Activated CD4-positive, alpha-beta T cell treated with anti-CD3 and anti-CD28 coated beads for 36 hours (primary cell): ENCODE measurements at places on chromosomes 11 and 22.

GRCh38 chr11:73939096-73939495 lies 11.7 kb upstream of the DNAJB13 start:
- DNase-seq = no peak

- no peak for DNase-seq
Observed at GRCh38 chr11:35427071-35427470, 7.7 kb upstream of the SLC1A2 start.

- DNase-seq = peak; percentile 63
Observed at GRCh38 chr11:43920598-43921419, 21.6 kb upstream of the C11orf96 start.

GRCh38 chr22:21961886-21962654 lies 9.4 kb upstream of the PPM1F start:
- no peak for DNase-seq

- no peak for DNase-seq
Observed at GRCh38 chr22:19612866-19613572, 88.8 kb upstream of the CLDN5 start.

- DNase-seq = no peak
Observed at GRCh38 chr11:36312611-36313472, 16.8 kb downstream of the PRR5L start.

GRCh38 chr11:104803776-104804175 lies 94.5 kb downstream of the CASP12 start:
- DNase-seq = no peak

GRCh38 chr11:133790995-133791394 lies 54.3 kb downstream of the SPATA19 start:
- no peak for DNase-seq

DNA sequence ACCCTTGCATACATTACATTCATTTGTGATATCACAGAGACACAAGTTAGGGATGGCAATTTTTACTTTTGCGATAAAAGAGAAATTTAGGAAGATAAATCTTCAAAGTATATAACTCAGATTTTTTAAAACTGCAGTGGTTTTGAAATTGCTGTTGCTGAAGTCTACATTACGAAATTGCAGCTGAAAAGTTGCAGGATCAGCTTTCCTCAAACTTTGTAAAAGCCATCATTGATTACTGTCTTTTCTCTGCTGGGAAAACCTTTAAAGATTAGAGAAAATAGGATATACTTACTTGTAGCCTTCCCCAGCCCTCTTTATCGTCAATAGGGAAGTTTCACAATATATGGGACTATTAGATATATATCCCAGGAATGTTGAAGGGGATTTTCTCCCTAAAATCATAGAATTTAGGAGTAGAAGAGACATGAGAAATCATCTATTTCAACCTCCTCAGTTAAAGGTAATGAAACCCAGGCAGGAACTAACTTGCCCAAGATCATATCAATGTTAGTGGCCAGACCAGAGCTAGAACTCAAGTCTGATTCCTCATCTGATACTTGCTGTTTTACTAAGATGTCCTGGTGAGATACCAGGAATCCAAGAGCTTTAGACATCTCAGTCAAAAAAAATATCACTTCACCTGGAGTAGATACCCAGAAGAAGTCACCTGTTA lies 10.4 kb upstream of the AGBL2 start:
- no peak for DNase-seq

DNA sequence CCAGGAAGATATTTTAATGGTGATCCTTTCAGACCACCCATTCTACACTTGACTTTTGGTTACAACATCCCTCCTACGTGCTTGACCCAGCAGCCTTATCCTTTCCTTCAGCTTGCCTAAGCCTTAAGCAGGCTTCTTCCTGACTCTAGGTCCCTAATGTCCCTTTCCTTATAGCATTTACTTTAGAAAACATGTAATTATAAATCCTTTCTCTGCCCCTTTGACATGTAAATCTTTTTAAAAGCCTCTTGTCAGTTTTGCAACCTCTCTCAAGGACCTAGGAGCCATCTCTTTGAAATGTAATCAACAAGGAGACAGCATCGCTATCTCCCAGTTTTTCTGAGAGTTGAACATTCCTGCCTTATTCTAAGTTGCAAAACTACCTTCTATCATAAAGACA lies 1255.2 kb downstream of the LRRC4C start:
- DNase-seq = no peak

DNA sequence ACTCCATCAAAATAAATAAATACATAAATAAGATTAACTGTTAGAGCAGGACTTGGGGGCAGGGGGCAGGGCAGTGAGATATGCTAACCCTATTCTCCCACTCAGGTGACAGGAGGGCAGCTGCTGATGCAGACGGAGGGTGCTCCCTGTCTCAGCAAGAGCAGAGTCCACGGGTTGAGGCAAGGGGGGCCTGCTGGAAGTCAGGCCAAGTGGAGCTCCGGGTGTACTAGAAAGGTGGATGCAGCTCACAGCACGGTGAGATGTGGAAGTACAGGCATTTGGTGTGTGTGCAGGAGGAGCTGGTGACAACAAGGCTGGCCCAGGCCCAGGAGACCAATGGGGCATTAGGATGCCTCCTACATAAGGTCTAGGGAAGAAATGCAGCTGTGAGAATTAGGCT lies 467.3 kb upstream of the B3GAT1 start:
- no peak for DNase-seq

DNA sequence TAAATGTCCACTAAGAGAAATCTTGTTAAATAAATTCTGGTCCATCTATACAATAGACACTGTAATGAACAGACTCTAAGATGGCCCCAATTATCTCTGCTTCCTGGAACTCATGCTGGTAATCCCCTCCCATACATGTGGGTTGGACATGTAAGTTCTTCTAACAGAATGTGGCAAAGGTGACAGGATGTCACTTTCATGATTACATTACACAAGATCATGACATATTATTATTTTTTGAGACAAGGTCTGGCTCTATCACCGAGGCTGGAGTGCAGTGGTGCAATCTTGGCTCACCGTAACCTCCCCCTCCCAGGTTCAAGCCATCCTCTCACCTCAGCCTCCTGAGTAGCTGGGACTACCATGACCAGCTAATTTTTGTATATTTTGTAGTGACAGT lies 14.6 kb upstream of the NDUFC2 start:
- DNase-seq = peak; percentile 32

DNA sequence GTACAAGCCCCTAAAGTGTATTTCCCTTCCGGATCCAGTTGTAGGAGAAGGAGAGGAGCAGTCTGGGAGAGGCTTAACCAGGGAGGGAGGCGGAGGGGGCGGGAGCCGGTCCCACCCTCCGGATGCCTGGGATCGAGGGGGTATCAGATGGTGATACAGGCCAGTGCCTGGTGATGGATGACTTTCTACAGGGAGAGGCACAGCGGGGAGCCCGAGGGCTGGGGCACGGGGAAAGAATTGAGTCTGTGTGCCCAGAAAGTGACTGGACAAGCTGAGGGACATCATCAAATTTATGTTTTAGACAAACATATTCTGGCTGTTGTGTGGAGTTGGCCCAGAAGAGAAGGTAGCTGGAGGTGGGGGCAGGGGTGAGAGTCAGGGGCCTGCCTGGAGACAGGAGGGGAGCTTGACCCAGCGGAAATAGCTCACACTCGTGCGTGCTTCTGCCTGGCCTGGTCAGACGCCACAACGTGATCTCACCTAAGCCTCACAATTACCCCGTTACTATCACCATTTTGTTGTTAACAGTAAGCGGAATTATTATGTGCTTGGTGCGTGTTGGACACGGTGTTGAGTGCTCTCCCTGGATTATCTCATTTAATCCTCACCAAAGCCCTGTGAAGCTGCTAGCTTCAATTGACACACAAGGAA lies 42.4 kb downstream of the AMPD3 start:
- DNase-seq = no peak
